ENCODE measurements at places on chromosomes 1 and 21. TPM values are rescaled to one million over a fixed set of nuclear protein-coding genes. Genes with fewer than 3 reads are reported as not detected.
A peak's percentile ranks its signal among the peaks of the same experiment; 100 is the strongest.

- peak; percentile 22 for DNase-seq
These were observed 704 bp downstream of the WDR4 start for GRCh38 chr21:42878678-42878992.

DNA sequence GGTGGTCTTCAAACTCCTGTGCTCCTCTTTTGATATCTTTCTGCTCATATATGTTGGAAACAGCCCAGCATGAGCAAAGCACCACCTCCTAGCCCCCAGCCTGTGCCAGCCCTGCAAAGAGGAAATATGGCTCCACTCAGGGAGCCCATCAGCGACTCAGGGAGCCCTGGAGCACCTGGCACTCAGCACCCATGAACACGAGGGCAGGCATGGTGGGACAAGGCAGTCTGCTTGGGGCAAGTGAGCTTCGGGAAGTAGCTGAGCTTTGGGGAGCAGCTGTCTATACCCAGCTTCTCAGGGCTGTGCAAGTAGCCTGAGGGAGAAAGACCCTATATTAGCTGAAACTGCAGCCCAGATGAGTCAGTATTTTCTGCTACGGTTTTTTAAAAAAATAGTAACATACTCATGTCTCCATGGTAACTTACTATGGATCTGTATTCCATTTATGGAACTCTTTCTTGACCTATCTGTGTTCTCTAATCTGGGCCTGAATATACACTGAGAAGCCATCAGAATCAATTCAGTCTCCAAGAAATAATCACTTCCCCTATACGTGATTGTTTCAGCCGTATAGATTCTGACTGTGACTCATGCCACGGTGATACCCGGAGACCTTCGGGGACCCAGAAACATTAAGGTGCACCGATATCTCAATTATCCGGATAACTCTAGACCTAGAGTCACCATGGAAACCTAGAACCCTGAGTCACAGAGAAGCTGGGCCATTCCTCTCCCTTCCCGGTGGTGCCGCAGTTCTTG, 1.5 kb upstream of the ETS2 start:
- DNase-seq: no peak

- no peak for DNase-seq
These were observed 333.3 kb upstream of the ZRANB2 start for GRCh38 chr1:71414179-71414578.

DFFA gene
- 68.1 TPM for total RNA-seq

All from Panc1 (cell line).